ENCODE measurements at places on chromosomes 2 and 18. TPM values are rescaled to one million over a fixed set of nuclear protein-coding genes. Genes with fewer than 3 reads are reported as not detected.

Gene DHX57
- total RNA-seq = 29.7 TPM

Gene RAB31
- 16.3 TPM for total RNA-seq

Gene AFTPH
- total RNA-seq = 76.7 TPM

- H3K27ac ChIP-seq = no peak overlapping the region
- no peaks in the 10 kb centered on the region for H3K27me3 ChIP-seq
- no peak overlapping the region for H3K4me3 ChIP-seq
- H3K36me3 ChIP-seq = peaks cover 5% of the 10 kb centered on the region
Measured at GRCh38 chr2:32425719-32426141, 68.9 kb downstream of the BIRC6 start.

DNA sequence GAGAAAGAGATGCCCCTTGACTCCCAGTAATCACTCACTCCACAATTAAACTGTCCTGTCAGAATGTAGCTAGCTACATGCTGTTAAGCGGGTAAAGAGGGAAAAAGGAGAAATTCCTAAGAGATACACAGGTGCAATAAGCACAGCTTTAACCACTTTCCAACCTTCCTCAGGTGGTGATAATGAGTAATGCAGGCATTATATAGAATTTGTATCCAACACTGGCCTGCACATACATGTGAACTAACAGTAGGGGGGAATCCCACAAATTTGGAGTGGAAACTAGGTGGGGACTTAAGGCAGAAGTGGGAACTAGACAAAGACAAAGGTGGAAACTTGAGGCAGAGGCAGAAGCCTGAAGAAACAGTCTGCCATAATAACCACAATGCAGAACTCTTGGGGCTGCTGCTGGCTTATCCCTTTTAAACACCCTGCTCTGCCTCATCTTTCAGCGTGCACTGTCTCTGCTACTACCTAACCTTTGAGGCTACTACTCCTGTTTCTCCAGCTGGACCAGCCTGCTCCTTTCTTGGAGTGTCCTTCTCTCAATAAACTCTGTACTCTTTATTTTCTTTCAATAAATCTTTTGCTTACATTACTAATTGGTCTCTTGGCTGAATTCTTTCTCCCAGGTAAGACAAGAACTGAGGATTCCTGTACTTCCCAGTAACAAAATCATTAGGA, 259.7 kb downstream of the PDE11A start:
- H3K27ac ChIP-seq = no peak overlapping the region
- H3K4me3 ChIP-seq = no peak overlapping the region
- no peaks in the 10 kb centered on the region for H3K4me1 ChIP-seq
- no peaks in the 10 kb centered on the region for H3K27me3 ChIP-seq
- no peaks in the 10 kb centered on the region for H3K36me3 ChIP-seq

GRCh38 chr2:63827749-63828148, 13.9 kb upstream of the UGP2 start:
- no peaks in the 10 kb centered on the region for H3K27me3 ChIP-seq
- H3K4me3 ChIP-seq = no peak overlapping the region
- DNase-seq = no peak
- H3K36me3 ChIP-seq = no peaks in the 10 kb centered on the region
- H3K4me1 ChIP-seq = no peaks in the 10 kb centered on the region

DNA sequence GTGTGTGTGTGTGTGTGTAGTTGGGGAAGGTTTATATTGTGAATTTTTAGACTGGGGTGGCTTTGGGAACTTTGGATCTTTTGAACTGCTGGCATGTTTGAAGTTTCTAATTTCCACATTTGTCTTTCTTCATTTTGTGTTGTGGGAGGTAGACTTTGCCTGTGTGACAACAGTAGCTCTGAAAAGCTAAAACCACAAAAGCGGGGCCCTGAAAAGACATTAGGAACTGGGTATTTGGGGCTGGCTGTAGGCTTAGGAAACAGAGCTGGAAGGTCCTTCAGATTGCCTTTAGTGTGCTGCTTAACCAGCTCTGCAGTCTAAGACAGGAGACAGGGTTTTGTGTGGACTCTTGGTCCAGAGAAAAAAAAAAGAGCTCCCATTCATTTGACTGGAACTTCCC, 27.2 kb upstream of the DOCK10 start:
- no peaks in the 10 kb centered on the region for H3K27me3 ChIP-seq
- H3K36me3 ChIP-seq = no peaks in the 10 kb centered on the region
- DNase-seq = no peak
- no peaks in the 10 kb centered on the region for H3K4me1 ChIP-seq
- no peak overlapping the region for H3K4me3 ChIP-seq
- no peak overlapping the region for H3K27ac ChIP-seq

GRCh38 chr2:56211048-56211447, 27.3 kb downstream of the CCDC85A start:
- no peaks in the 10 kb centered on the region for H3K36me3 ChIP-seq
- no peak for DNase-seq
- H3K4me3 ChIP-seq = no peak overlapping the region

GRCh38 chr2:59217360-59217759, 976.2 kb upstream of the FANCL start:
- no peaks in the 10 kb centered on the region for H3K27me3 ChIP-seq
- H3K4me1 ChIP-seq = no peaks in the 10 kb centered on the region
- DNase-seq = no peak
- H3K27ac ChIP-seq = no peak overlapping the region

DNA sequence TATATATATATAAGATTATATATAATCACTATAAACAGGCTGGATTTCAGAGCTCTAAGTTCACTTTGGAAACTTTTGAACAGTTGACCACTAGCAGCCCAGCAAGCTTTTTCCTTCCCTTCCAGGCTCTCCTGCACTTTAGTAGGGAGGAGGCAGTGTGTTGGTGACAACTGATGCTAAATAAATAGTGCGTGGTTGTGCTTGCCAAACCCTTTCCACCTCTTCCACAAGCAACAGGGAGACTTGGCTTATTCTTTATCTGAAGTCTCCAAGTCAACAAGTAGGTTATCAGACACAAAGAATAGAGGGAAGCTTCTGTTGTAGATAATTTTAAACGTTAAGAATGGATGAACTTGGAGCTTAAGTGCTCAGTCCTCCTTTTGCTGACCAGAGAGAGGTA, 408.2 kb upstream of the HNRNPA3 start:
- no peaks in the 10 kb centered on the region for H3K36me3 ChIP-seq
- DNase-seq = no peak
- H3K27me3 ChIP-seq = no peaks in the 10 kb centered on the region
- no peak overlapping the region for H3K4me3 ChIP-seq
- no peak overlapping the region for H3K27ac ChIP-seq
- H3K4me1 ChIP-seq = no peaks in the 10 kb centered on the region

DNA sequence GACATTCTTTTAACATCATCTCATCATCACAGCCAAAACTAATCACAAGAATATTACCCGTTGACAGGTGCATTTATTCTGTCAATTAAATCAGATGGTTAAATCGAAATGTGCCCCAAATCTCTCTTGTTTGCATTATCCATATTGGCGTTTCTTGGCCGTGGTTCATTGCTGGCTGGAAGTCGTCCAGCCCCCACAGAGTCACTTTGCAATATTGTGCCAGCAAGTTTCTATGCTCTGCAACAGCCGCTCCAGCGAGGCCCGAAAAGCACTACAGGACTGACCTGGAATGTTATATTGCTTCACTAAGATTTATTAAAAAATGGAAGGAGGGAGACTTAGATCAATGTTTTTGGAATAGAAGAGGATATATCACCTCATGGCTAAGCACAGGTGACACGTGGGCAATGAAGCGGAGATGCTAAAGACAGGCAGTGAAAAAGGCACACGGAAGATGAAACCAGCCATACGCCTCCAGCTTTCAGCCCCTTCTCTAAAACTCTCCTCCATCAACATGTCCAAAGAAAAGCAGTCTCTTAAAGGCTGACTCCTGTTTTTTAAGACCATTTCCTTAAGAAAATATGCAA, 176.8 kb upstream of the VRK2 start:
- no peak overlapping the region for H3K4me3 ChIP-seq
- no peaks in the 10 kb centered on the region for H3K36me3 ChIP-seq
- H3K27me3 ChIP-seq = no peaks in the 10 kb centered on the region
- no peak for DNase-seq

DNA sequence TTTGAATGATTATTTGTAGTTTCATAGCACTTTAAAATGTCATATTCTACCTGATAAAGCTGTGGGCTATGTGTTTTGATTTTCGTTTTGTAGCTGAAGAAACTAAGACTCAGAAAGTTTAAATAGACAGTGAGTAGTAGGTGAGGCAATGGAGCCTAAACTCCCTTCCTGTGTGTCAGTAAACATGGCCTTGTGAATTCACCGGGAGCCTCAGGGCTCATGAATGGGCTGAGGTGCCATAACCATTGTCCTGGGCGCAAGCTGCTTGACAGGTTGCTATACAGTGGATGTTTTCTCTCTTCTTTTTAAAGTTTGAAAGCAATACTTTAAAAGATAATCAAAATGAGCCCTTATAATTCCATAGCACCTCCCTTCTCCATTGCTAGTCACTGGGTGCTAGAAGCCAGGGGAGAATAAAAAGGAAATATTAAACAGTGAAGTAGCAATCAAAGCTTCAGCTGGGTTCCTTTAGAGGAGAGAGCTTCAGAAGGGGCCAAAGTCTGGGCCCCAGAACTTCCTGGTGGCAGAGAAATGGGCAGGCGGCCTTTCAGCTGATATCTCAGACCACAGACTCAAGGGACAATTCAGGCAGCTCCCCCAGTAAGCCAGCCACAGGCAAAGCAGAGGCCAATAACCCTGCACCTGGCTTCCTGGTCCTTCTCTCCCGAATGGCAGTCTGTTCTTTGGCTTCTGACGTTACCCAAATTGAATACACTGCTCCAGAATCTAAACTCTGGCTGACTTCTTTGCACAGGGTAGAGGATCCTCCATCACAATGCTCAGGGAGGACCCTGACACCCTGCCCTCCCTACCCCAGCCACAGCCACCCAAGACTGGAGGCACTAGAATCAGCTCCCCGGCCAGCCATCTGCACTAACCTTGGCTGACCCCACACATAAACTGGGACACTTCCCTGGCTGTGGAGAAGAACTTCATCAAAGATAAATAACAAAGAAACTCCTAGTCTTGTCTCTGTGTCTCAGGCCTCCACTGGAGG, 51.8 kb upstream of the NPAS2 start:
- H3K27ac ChIP-seq = peak overlapping the region; percentile 52
- H3K27me3 ChIP-seq = no peaks in the 10 kb centered on the region
- no peak overlapping the region for H3K4me3 ChIP-seq
- H3K36me3 ChIP-seq = no peaks in the 10 kb centered on the region
- peaks cover 17% of the 10 kb centered on the region for H3K4me1 ChIP-seq

- no peaks in the 10 kb centered on the region for H3K27me3 ChIP-seq
- no peak overlapping the region for H3K4me3 ChIP-seq
- no peaks in the 10 kb centered on the region for H3K36me3 ChIP-seq
- DNase-seq = peak; percentile 50
- H3K27ac ChIP-seq = peak overlapping the region; percentile 45
Measured at GRCh38 chr2:86368161-86368824, 30.9 kb upstream of the REEP1 start.

DNA sequence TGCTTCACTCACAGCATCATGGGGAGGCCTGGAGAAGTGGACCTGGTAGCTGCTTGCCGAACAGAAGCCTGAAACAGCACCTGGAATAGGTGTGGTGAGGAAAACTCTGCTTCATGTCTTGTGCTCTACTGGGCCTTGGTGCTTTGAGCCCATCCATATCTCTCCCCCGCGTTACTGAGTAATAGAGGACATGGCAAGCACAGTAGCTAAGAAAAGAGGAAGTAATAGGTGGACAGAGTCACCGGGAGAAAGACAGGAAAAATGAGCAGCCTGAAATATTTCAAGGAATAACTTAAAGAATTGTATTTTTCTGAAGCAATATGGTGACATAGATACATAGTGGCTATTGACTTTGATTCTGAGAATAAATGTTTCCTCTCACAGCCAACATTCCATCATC, 14.0 kb upstream of the HNMT start:
- H3K36me3 ChIP-seq = no peaks in the 10 kb centered on the region
- peaks cover 3% of the 10 kb centered on the region for H3K4me1 ChIP-seq
- no peak for DNase-seq
- no peak overlapping the region for H3K27ac ChIP-seq

DNA sequence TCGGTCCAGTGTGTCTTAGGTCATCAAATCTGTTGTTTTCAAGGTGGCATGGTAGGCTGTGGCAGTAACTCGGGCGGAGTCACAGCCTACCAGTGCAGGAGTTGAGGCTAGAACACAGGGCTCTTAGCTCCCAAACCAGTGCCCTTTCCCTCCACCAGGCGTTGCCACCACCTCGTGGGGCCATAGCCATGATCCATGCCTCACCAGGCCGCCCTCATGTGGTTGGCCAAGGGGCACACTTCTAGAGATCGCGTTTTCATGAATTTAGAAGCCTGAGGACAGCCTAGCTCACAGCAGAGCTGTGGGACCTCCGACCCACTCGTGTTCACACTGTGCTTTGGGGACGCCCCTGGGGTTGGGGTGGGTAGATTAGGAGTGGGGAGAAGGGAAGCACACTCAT, 10.6 kb downstream of the SEC11C start:
- H3K27ac ChIP-seq = no peak overlapping the region
- no peaks in the 10 kb centered on the region for H3K36me3 ChIP-seq
- no peak for DNase-seq
- H3K27me3 ChIP-seq = no peaks in the 10 kb centered on the region
- H3K4me3 ChIP-seq = no peak overlapping the region

DNA sequence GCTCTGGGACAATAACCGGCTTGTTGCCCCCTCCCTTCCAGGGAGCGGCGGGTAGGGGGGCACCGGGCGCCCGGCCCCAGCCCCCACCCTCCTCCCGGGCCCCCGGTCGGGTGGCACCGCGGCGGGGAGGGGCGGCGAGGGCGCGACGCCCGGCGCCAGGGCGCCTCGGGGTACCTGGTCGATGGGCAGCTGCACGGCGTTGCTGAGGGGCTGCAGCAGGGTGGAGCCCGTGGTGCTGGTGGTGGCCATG, 193 bp downstream of the MBOAT2 start:
- no peaks in the 10 kb centered on the region for H3K27me3 ChIP-seq
- H3K36me3 ChIP-seq = no peaks in the 10 kb centered on the region
- H3K4me1 ChIP-seq = peaks cover 46% of the 10 kb centered on the region
- peak overlapping the region; percentile 91 for H3K4me3 ChIP-seq
- no peak for DNase-seq
- peak overlapping the region; percentile 85 for H3K27ac ChIP-seq

GRCh38 chr2:98472132-98472650, 27.5 kb downstream of the INPP4A start:
- no peak for DNase-seq
- no peaks in the 10 kb centered on the region for H3K27me3 ChIP-seq
- no peaks in the 10 kb centered on the region for H3K36me3 ChIP-seq
- H3K4me3 ChIP-seq = no peak overlapping the region

- H3K4me1 ChIP-seq = no peaks in the 10 kb centered on the region
- DNase-seq = peak; percentile 10
- no peak overlapping the region for H3K4me3 ChIP-seq
Measured at GRCh38 chr2:47724221-47724981, 58.5 kb upstream of the MSH6 start.

All from transverse colon (tissue), 4 donors.